CD14-positive monocyte (primary cell): ENCODE measurements at places on chromosomes 6 and 20.
A peak's percentile ranks its signal among the peaks of the same experiment; 100 is the strongest.

GRCh38 chr20:33803921-33804337 lies 7.2 kb upstream of the CHMP4B start:
- DNase-seq: no peak

DNA sequence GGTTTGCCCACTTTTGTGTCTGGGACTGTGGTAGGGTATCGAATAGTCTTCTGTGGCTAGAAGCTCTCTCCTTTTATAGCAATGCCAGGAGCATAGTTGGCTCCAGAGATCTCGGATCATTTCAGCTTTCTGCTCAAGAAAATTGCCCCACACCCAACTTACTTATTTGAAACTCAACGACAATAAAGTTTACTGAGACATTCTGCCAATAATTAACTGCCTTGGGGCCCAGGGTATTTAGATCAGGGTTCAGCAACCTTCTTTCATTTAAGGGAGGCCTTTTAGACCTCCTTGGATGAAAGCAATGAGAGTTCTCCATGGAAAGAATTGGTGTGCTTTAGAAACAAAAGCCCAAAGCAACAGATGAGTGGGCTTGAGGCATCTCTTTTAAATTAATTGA lies 53.8 kb upstream of the GMPR start:
- no peak for DNase-seq

GRCh38 chr6:36227379-36228228 lies 31.1 kb downstream of the BRPF3 start:
- no peak for DNase-seq

GRCh38 chr6:119612911-119613381 lies 263.4 kb upstream of the MAN1A1 start:
- DNase-seq: no peak

GRCh38 chr6:79599725-79600259 lies 31.3 kb upstream of the SH3BGRL2 start:
- no peak for DNase-seq

DNA sequence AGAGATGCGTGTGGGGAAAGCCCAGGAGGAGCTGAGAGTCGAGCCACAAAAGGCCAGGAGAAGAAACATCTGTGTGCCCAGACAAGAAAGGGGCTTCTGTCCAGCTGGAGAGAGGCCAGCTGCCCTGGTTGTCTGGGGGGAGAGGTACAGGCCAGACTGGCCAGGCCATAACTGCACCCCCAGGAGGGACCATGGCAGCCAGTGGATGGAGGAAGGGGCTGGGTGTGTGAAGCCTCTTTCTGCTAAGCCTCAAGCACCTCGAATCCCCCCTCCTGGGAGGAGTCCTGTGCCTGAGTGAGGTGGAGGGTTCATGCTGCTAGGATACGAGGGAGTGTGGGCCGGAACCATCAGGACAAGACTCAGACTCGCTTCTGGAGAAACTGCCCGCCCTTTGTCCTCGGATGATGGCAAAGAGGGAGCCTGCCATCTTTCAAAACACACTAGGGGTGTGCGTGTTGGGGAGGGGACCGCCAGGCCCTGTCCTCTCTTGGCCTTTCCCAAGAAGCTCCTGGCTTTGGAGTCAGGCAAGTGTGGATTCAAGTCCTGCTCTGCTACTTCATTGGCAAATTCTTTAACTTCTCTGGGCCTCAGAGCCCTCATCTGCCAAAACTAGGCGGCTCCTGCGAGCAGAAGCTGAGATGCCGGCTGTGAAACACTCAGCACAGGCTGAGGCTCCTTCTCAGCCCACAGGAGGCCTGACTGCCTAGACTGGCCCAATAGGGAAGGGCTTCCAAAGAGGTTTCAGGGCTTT lies 90.3 kb downstream of the ASXL1 start:
- no peak for DNase-seq

- DNase-seq: no peak
Observed at GRCh38 chr20:32316667-32317066, 39.2 kb downstream of the KIF3B start.

DNA sequence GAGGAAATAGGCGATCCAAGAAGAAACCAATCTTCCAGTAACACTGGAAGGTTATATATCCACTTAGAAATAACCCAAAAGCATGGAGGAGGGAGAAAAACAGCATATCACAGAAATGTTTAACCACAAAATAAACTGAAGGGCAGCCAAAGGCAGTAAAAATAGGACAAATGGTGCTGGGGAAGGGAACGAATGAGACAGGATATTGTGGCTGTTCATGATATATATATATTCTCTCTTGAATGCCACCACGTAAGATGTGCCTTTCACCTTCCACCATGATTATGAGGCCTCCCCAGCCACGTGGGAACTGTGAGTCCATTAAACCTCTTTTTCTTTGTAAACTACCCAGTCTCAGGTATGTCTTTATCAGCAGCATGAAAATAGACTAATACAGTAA lies 162.4 kb downstream of the TBC1D32 start:
- no peak for DNase-seq

- no peak for DNase-seq
Observed at GRCh38 chr6:141829566-141830360, 303.0 kb upstream of the GJE1 start.

- no peak for DNase-seq
Observed at GRCh38 chr6:141482796-141483597, 649.7 kb upstream of the GJE1 start.

DNA sequence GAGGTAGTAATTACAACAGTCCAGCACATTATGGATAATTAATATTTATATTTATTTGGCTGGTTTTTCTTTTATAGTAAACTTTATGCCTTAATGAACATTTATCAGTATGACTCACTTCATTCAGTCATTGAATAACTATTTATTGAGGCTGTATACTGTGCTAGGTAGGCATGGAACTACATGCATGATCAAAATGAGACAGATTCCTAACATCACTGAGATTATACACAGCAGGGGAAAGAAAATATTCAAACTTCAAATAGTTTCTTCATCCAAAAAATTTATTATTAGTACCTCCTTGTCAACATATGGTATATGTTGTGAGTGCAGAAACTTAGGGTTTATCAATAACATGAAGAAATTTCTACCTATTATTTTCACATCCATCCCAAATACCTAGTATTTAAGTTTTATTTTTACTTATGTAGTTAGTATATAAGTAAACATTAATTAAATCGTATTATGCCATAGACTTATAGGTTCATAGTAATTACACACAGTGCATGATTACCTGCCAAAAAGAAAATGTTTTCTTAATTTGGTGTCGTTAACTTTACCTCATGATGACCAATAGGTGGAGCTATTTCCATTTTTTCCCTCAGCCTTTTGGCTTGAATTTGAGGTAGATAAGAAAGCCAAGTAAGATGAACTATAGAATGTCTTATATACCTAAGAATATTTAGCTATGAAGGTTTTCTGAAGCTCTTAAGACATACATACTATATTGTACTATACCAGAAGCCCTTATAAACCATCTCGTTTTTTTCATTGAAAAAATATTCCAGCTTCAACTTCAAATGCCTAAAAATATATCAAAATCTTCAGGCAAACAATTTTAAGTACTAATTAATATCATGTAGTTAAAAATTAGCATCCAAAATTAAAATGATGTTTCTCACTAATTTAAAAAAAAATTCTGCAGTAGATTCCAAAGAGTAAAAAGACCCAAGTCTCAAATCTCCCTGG lies 12.5 kb upstream of the TMEM30A start:
- DNase-seq: peak; percentile 34

- DNase-seq: no peak
Observed at GRCh38 chr20:46990017-46990595, 95.5 kb downstream of the EYA2 start.

- no peak for DNase-seq
Observed at GRCh38 chr6:23534351-23534750, 591.7 kb upstream of the NRSN1 start.

GRCh38 chr6:98769546-98769945 lies 64.8 kb upstream of the POU3F2 start:
- no peak for DNase-seq

DNA sequence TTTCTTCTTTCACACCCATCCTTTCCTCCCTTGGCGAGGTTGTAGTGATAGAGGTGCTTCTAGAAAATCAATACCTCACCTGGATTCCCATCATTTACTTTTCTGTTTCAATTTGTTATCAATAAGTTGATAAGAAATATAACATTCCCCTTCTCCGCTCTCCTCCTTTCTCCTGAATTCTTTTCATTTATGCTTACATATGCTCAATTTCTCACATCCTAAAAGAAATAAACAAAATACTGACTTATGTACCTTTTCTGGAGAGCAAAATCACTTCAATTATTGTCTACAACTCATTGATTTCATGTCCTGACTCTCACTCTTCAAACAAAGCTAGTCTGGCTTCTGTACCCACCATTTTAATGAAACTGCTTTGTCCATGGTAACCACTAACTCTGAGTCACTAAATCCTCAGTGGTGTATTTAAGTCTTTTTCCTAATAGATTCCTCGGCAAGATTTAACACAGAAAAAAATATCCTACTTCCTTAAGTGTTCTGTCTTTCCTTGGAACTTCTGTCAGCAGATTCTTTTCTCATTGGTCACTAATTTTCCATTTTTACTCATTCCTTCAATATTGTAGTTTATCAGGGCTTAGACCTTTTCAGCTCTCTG lies 289.6 kb downstream of the RFPL4B start:
- no peak for DNase-seq
